ENCODE measurements at places on chromosomes 11 and 22.

DNA sequence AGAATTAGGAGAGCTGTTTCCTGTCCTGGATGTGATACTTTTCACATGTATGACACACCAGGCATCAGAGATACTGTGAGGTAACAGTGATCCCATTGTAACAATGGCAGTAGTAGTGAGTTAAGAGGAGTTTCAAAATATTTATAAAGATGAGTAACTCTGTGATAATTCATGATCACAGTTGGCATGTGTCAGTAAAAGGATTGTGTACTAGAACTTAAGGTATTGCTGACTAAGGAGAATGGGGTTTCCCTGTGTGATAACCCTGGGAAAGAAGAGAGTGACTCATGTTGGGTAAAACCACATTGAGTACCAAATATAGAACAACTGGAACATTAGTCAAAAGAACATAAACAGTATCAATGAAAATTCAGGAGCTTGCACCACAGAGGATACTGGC is 22.9 kb upstream of the SLC5A1 start:
- DNase-seq, result peak; percentile 97

GRCh38 chr11:18491924-18492323 is 34.8 kb downstream of the TSG101 start:
- no peak for DNase-seq

DNA sequence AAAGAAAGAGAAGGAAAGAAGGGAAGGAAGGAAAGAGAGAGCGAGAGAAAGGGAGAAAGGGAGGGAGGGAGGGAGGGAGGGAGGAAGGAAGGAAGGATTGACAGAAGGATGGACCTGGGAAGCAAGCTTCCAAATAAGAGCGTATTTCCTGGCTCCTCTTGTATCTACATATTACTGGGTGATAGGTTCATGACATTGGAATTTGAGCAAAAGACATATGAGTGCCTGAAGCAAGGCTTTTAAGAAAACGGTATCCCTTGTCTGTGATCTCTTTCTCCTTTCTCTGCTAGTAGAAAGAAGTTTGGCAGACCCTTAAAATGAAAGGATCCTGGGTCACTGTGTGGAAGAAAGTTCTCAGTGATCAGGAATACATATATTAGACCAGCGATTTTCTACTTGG is 932.2 kb upstream of the CCDC90B start:
- DNase-seq, result no peak

GRCh38 chr22:29310065-29310862 is 3.8 kb downstream of the GAS2L1 start:
- DNase-seq, result no peak

- no peak for DNase-seq
Measured at GRCh38 chr11:103768816-103769215, 267.6 kb upstream of the DDI1 start.

GRCh38 chr22:27108425-27109114 is 451.2 kb downstream of the MIAT start:
- DNase-seq, result no peak

DNA sequence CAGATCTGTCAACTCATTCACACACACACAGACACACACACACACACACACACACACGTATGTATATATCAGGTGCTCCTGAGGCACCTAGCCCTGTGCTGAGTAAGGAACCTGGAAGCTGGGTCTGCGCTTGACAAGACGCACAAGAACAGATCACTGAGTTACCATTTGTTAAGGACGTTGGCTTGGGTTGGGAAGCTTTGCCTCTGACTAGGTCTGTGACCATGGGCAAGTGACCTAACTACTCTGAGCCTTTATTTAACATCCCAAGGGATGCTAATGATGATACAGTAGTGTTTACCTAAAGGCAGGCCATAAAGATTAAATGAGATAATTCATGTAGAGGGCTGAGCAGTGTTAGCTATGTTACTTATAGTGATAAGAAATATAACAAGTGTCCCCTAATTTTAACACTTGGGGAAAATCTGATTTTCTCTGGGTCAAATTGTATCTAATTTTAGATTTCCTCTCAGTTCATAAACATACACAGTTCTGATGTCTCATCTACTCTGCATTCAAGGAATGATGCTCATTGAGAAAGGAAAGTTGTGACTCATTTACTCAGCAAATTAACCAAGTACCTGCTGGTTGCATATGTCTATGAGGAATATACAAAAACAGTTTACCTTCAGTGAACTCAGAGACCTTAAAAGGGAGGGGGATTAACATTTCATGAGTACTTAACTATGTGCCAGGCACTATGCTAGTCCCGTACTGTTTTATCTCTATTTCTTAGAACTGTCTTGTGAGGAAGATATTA is 13.6 kb downstream of the RNF185 start:
- DNase-seq, result peak; percentile 85
